Mesenteric fat pad (tissue), 1 donor: ENCODE measurements at places on chromosomes 3 and 15.
A peak's percentile ranks its signal among the peaks of the same experiment; 100 is the strongest.

- DNase-seq = peak; percentile 93
Observed at GRCh38 chr15:99059010-99059981, 45.6 kb upstream of the SYNM start.

- DNase-seq = no peak
Observed at GRCh38 chr3:174168538-174169254, 690.4 kb upstream of the NAALADL2 start.

DNA sequence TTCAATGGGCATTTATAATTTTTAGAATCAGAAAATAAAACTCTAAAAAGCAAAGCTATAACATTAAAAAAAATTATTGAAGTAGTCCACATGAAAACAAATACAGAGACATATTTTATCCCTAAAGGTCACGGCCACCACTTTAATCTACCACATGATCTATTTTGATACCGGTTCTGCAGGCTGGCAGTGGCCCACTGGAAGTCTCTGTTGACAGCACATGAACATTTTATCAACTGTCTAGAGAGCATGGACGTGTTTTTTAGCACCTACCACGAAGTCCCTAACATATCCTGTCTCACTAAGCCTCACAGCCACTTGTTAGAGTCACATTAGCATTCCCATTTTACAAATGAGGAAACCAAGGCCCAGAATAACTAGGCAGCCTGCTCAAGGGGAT lies 1.8 kb upstream of the CPA3 start:
- DNase-seq = no peak

DNA sequence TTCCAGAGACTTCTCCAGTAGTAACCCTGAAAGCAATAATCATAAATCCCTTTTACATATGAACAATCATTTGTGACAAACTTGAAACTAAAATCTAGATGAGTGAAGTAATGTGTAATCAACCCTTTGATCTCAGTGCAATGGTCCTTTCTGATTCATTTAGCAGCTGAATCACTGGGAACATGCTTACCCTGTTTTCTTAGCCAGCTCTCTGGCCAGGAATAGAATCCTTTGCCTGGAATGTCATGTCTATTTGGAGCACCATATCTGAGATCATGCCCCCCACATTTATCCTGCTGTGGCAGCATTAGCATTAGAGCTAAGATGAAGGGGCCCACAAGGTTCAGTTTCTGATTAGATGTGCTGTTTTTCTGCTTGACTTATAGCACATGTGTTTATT lies 309.8 kb downstream of the OXSM start:
- DNase-seq = no peak

GRCh38 chr3:136276049-136276755 lies 26.1 kb downstream of the PCCB start:
- DNase-seq = no peak

- DNase-seq = no peak
Observed at GRCh38 chr3:23895181-23895580, 21.6 kb downstream of the NKIRAS1 start.

DNA sequence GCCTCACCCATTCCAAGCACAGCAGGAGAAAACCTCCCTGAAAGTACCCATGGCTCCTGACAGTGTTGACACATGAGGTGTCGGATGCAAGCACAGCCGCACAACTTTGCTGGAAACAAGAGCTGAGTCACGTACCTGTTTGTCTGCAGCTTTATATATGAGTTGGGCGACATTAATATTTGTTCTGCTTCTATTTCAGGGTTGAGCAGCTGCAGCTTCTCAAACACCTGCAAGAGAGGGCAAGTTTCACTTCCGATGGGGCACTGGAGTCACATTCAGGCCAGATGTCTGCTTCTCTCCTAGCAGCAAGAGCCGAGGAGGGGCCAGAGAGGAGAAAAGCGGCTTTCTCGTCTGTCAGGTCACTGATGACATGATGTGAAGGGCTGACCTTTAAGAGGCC lies 88.0 kb downstream of the NUP210 start:
- no peak for DNase-seq

DNA sequence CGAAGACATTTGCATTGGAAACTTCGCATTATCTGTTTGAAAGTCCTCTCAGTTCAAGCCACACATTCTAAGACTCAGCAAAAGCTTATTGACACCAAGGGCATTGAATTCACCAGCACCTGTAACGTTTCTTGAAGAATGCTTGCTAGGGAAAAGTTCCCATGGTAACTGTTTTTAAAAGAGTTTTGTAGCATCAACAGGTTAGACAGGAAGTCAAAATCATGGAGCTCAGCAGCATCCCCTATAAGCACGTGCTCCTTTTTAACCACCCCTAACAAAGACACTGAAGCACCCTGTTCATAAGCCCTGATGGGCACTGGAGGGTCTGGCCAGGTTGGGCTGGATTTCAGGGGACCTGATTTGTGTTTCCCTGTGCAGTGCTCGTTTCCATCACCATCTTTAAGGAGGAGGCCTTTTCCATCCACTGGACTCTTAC lies 229.7 kb upstream of the BHLHE40 start:
- no peak for DNase-seq

DNA sequence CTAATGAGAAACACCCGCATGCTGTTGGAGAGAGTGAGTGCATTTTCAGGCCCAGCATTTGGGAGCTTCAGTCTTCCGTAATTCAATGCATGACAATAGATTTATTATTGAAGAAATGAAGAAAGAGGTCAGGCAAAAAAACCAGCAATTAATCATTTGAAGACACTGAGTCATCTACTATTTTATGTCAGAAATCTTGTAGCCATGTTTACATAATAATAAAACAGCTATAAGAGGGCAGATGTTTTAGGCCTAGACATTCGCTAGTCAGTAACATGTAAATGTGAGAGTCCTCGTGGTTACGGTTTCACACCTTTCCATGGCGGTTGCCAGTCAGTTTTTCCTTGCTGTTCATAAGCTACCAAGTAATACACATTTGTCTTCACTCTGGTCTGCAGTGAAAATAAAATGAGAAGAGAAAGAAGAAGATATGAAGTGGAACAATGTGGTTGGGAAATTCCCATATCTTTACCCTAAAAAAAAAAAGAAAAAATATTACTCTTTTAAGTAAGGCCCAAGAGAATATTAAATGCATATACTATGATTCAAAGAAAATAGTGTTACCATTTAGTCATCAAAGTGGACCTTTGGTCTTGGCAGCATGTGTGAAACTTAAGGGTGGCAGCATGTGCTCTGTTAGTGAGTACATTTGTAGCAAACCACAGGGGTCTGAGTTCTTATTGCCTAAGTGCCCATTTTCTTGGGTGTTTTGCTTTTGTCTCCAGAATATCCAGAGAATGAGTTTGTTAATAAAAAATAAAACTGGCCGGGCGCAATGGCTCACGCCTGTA lies 140.5 kb upstream of the TBL1XR1 start:
- DNase-seq = no peak

DNA sequence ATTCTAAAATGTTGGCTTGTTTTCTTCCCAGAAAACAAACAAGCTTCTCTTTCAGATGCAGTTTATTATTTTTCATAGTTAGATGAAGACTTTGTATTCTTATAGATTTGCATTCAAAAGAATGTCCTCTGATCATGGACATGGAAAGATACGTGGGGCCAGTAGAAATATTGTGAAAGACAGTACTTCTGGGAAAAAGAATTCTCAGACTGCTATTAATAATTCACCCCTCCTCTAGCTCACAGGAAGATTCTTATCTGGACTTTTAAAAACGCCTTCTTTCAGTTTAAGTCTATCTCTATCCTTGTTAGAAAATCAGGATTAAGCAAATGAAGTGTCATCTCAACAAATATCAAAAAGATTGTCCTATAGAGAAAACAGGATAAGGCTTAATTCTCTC lies 514.1 kb upstream of the ADAMTS9 start:
- DNase-seq = no peak

DNA sequence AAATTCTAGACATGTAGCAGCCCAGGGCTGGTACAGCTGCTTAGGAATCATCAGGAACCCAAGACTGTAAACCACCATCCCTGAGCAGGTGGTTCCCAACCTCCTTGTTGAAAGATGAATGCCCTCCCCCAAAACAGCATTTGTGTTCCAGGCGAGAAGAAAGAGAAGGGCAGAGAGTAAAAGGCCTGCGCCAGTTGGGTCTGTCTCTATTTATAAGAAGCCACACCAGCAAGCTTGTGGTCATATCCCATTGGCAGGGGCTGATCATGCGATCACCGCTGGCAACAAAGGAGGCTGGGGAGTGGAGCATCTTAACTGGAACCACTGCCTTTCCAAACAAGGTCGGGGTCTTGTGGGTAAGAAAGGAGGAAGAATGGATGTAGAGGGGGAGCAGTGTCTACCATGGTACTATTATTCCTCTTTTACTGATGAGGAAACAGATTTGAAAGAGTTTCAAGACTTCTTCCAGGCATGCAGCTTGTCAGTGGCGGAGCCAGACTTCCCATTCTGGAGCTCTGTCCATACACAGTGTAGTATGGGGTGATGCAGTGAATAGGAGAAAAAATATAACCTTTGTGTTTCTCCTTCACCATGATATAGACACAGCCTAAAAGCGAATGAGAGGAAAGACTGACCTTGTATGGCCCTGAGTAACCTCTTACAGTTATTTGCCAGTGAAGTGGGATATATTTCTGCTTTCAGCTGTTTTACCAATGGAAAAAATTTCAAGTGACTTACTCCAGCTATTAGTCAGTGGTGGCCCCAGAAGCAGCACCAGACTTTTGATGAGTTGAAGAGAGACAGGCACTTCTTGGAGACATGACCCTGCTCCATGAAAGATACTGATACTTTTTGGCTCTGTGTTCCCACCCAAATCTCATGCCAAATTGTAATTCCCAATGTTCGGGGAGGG lies 222.6 kb downstream of the ABHD5 start:
- no peak for DNase-seq

DNA sequence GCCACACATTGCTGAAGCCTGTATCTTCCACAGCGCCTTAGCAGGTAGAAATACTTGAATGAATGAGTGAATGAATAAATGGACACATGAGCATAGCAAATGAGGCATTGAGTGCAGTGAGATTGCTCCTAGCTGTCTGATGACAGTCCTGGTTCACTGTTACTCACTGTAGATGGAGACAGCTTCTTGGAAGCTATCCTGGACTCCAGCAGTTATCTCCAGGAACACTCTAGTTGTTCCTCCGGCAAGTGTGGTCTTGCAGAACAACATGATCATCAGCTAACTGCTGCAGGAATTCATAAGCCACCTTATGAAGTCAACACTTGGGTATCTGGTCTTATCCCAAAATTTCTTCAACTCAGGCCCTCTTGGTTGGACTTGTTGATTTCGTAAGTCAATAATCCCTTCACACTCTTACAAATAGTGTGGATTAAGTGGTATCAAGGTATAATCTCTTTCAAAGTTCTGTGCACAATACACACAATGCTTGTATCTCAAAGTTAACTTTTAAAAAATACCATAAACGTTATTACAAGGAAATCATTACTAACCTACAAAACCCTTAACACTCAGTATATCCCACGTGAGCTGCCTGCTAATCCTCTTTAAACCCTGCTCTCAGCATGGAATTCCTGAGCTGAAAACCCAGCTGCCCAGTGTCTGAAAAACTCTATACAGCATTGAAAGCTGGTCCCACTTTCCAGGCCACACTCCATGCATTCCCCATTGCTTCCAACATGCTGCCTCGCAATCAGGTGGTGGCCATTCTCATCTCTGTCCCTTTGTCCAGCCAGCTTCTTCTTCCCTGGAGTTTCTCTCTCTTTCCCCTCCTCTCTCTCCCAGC lies 14.4 kb upstream of the ZBTB38 start:
- no peak for DNase-seq

DNA sequence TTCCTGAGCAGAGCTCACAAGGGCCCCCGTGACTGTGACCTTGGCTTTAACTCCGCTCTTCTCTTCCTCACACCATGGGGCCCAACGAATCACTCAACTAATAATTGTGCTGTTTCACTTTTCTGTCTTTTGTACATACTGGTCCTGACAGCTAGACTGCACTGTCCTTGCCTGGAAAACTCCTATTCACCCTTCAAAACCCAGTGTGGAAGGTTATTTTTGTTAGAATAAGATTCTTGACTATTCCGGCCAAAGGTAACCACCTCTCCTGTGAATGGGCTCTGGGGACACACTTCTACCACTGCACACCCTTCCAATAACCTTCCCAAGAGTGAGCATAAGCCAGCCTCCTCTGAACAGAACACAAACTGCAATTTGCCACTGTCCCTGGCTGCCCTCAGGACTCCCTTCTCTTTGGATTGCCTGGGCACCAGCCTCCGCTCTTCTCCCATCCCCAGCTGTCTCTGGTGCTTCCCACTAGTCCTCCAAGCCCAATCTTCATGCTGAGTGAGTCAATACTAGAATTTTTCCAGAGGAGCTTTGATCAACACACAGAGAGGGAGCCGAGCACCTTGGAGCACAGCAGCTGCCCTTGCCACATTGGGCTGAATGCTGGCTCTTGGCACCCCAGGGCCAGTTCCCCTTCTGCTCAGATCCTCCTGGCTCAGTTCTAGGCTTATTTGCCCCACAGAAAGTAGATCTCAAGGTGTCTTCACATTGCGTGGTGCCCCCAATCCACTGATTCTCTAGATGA lies 2.1 kb downstream of the SCN5A start:
- DNase-seq = peak; percentile 81

DNA sequence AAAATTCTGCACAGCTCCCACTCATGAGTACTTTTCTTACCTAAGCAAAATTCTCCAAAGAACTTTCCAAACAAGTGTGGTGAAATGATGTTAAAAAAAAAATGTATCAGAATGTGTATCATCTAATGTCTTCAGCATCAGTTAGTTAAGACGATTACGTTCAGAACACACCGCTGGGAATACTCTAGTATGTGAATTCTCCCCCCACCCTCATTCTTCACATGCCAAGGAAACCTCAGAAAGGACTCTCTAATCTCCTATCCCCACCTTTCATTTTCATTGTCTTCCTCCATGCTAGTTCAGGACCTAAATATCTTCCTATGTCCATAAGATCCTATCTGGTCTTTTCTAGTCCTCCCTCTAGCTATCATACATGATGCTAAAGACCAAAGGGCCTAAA lies 457.4 kb downstream of the SHQ1 start:
- DNase-seq = no peak

DNA sequence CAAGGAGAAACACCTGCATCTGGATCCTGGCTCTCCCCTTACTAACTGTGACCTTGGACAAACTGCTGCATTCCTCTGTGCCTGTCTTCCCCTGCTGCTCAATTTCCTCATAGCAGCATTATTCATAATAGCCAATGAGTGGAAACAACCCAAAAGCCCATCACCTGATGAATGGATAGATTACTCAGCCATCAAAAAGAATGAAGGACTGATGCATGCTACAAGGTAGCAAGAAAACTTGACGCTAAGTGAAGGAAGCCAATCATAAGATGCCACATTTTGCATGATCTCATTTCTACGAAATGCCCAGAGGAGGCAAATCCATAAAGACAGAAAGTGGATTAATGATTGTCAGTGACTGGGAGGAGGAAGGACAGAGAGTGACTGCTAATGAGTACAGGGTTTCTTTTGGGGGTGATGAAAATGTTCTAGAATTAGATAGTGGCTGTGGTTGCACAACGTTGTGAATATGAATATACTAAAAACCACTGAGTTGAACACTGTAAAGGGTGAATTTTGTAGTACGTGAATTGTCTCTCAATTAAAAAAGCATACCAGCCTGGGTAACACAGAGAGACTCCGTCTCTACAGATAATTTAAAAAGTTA lies 11.2 kb downstream of the IGDCC4 start:
- no peak for DNase-seq

DNA sequence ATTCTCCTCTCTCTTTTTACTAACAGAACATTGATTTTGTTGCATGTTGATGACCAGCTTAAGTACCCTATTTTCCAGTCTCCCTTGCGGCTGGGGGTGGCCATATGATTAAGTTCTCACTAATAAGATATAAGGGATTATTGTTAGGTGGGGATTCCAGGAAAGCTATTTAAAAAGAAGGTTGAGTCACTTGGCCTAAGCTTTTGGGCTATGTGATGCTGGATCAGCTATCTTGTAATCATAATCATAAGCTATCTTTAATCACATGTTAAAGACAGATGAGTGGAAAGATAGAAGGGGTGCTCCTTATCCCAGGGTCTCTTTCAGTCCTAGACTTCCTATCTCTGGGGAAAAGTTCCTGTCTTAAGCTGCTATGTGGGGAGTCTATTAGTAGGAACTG lies 59.9 kb downstream of the CGNL1 start:
- no peak for DNase-seq
